CD4-positive, alpha-beta T cell (primary cell): ENCODE measurements at places on chromosomes 12 and 14.

- no peak for DNase-seq
Observed at GRCh38 chr14:36512585-36513003, 7.4 kb downstream of the NKX2-1 start.

DNA sequence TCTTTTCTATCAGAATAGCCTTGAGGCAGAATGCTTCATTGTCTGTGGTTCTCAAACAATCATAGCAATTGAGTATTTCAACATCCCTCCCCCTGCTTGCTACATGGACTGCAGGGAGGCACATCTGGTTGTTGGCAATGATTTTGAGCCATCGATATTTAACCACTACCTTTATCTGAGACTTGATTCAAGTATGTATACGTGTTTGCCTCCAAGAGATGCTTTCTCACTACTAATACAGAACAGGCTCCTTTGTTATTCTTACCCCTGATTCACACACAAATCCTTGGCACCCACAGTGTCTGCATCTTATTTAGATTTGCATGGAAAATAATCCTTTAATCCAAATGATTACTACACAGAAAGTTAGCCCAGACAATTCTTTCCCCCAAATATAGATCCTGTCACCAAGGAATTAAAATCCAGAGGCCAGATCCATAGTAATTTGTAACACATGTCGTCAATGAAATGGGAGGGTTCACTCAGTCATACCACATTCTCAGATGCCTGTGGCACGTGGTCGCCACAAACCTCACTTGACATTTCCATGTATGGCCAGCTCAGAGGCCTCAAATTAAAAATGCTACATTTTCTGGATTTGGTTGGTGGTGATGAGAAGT lies 199.3 kb downstream of the ITPR2 start:
- DNase-seq = no peak

DNA sequence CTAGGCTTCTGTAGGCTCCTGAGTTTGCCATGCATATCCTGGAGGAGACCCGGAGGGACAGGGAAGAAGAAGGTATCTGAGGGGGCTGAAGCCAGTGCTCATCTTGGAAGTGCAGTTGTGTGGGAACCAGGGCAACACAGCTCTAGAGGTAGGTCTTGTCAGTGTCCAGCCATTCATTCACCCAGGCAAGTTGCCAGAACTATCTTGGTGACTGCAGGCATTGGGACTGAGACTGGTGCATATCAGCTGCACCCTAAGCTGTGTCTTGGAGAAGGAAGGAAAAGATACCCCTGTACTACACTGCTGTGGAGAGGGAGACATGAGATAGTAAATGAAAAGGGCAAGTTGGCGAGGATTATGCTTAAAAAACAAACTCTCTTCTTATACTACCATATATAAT lies 4.9 kb upstream of the WIF1 start:
- DNase-seq = no peak

- no peak for DNase-seq
Observed at GRCh38 chr12:10717410-10717809, 5.7 kb downstream of the YBX3 start.
